ENCODE measurements at places on chromosomes 12 and 14.

DNA sequence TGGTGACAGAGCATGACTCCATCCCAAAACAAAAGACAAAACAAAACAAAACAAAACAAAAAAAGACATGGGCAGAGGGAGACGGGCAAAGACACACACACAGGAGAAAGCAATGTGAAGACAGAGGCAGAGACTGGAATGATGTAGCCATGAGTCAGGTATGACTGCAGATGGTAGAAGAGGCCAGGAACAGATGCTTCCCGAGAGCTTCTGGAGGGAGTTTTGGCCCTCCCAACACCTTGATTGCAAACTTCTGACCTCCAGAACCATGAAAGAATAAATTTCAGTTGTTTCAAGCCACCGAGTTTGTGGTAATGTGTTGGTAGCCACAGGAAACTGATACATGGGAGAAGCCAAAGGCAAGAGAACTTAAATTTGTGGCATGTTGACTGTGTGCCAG is 27.1 kb downstream of the VWF start:
- DNase-seq = peak; percentile 27

DNA sequence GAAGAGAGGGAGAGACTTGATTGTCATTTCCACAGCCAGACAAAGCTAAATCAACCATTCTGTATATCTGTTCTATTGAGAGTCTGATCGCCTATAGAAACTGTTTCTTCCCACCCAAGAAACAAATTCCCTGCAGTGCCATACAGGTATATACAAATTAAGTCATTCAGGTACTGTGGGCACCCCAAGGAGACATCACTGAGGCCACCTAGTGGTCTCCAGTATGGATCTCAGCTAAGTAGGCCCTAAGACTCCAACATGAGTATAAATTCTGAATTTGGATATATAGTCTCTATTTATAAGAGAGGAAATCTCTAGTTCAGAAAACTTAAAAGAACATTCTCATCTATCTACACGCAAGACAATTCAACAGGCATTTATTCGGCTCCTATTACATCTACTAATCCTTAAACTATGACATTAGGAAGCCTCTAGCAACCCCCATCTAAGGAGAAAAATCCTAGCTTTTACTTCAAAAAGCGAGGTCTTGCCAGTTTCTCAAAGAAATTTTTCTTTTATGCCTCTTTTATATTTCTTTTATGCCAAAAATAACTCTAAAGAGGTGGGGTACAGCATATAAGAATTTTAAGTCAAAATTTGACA is 62.6 kb downstream of the DCAF5 start:
- DNase-seq = no peak

DNA sequence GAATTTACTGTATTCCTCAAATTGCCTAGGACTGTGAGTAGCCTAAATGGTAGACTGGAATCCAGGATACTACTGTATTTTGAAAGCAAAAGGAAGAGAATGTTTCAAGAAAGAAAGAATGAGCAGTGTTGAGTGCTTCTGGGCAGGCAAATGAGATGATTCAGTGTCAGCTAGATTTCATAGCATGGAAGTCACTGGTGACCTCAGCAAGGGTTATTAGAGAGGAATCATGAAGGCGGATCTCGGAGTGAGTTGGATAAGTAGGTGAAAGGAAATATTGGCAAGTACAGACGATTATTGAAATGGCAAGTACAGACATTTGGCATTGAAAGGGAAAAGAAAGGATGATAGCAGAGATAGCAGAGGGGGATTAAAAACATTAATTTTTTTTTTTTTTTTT is 27.1 kb downstream of the VRK1 start:
- DNase-seq = peak; percentile 23

GRCh38 chr12:6322352-6322751 is 11.9 kb downstream of the PLEKHG6 start:
- no peak for DNase-seq

- DNase-seq = no peak
Measured at GRCh38 chr12:85156569-85156968, 120.4 kb downstream of the LRRIQ1 start.

- no peak for DNase-seq
Measured at GRCh38 chr12:100669922-100670321, 96.4 kb downstream of the GAS2L3 start.

GRCh38 chr12:65540140-65540539 is 261.7 kb downstream of the MSRB3 start:
- DNase-seq = no peak

DNA sequence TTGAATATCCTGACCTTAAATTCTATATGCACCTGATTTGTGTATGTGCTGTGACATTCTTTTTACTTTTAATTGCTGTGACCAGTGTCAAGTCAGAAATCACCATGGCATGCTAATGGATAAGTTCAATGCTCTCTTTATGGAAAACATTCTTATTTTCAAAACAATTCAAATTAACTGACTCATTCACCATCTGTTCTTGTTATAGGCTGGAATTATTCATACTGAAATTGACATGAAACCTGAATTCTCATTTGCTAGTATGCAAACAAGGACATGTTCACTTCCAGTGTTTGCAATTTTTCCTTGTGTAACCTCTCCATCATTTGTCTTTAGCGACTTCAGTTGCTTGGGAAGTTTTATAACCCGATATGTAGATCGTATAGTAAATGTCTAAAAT is at the start of gene TAS2R30:
Gene TAS2R30 (minus strand): TSS at position 340 of the 400 bp plus-strand sequence. CDS start 400 bp downstream, outside the sequence.
- DNase-seq = no peak

- DNase-seq = no peak
Measured at GRCh38 chr14:35205737-35206136, 83.4 kb downstream of the PRORP start.

GRCh38 chr14:104895207-104895785 is 29.4 kb upstream of the PLD4 start:
- DNase-seq = no peak

DNA sequence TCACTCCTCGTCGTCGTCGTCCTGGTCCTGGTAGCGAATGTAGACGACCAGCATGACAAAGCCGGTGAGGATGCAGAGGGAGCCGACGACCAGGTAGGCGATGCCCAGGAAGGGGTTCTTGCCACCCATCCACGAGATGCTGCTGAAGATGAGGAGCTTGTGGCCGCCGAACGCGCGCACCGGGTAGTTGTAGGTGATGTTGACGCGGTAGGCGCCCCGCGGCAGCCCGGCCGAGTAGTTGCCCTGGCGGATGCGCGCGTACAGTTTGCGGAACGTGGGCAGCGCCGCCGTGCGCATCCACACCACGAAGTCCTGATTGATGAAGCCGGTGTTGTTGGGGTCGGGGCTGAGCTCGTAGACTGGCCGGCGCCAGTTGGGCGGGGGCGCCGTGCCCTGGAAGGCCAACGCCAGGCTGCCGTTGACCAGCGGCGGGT is 1.0 kb downstream of the TMEM30B start:
- DNase-seq = no peak

DNA sequence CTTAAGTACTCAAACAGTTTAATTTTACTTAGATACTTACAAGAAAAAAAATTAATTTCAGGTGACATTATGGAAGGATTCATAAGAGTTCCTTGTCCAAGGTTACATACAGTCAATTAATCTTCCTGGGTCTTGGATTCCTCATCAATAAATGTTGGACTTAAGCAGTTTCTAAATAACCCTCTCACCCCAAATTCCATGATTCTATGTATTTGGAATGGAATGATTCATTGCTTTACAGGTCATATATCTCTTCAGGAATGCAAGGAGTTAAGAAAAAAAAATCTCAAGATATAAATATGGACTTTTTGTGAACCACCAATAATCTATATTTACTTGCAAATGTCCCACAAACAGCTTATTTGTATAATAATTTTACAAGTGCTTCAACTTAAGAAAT is 84.2 kb upstream of the BMP4 start:
- DNase-seq = no peak

GRCh38 chr14:87233266-87233665 is 759.7 kb downstream of the GALC start:
- no peak for DNase-seq

DNA sequence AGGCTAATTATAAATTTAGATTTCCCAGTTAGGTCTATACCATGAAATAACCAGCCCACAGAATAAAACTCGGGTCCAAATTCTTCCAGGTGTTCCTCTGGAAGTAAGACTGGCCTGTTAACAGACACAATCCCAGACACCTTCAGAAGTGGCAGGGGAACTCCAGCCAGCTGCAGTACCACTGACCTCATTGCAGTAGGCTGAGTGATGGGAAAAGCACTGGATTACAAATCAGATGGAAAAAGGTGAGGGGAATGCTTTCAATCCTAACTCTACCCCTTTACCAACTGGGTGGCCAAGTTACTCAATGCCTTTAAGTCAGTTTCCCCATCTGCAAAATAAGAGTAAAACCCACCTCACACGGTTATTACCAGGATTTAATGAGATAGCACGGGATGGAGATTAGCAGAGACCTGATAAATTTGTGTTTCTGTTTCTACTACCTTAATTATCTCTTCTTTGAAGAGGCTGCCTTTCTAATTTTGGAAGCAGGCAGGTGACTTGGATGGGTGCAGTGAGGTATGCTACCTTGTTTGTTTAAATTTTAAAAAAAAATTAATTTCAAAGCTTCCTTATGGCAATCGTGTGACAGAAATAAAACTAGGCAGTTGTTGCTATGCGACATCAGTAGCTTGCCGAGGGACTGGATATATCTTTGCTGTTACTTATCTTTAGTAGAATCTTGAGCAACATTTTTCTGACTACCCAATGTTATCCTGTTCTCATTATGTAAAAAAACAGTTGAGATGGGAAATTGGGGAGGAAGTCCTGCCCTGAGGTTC is 167.3 kb upstream of the GRIN2B start:
- DNase-seq = no peak

DNA sequence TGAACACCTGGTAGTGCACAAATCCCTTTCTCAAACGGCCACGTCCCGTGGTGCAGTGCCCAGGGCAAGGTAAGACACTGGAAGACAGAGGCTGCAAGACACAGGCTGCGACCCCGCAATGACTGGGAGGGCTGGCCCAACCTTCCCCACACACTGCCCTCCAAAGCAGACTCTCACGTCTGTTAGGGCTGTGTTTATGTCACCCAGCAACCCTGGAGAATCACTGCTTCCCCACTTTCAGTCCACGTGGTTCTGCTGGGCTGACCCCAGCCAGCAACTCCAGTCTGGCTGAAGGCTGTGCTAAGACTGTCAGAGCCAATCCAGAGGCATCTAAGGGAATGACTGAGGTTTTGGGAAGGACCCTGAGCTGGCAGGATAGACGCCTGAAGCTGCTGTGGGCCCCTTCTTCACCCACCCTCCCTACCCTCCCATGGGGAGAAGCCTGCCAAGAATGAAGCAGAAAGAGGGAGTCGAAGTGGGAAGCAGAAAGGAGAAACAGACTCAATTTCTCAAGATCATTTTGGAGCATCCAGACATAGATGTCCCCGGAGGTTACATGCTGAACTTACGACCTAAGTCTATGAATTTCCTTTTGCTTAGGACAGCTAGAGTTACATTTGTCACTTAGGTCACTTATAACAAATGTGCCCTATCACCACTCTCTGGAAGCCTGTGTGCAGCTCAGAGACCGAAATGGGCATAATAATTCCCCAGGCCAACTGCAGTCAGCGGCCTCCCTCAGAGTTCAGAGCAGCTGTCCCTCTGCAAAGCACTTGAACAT is 11.7 kb downstream of the KDM2B start:
- no peak for DNase-seq

GRCh38 chr14:100862277-100862676 is 36.4 kb downstream of the MEG3 start:
- no peak for DNase-seq

GRCh38 chr12:32788405-32788804 is 32.7 kb upstream of the YARS2 start:
- no peak for DNase-seq

DNA sequence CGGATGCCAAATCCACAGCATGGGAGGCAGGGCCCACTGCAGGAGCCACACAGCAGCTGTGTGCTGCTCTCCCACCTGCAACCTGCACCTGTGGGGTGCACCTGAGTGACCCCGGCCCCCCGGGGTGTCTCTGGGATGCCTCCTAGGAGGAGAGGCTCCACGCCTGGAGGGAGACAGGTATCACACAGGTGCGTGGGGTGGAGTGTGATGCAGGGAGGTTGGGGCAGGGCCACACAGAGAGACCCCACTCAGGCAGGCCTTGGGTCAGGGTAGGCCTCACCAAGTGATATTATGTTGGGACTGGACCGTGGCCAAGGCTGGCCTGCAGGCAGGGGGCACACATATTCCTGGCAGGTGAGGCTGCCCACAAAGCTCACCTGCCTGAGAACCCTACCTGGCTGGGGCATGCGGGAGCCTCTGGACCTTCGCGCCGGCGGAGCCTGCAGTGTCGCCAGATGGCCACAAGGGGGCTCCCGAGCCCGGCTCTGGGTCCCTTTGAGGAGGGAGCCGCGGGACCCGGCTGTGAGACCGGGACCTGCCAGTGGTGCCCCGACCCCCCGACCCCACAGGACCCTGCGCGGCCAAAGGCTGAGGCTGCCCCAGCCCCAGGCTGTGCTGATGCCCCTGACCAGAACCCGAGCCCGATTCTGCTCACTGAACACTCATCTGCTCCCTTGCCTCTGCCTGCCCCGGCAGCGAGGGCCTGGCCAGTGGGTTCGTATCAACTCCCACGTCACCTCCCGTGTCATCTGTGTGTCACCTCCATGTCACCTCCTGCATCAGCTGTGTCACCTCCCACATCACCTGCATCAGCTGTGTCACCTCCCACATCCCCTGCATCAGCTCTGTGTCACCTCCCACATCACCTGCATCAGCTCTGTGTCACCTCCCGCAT is 11.4 kb downstream of the TMEM121 start:
- DNase-seq = no peak
